Activated CD8-positive, alpha-beta memory T cell treated with anti-CD3 and anti-CD28 coated beads, Interleukin-2, amount 50 U/mL, for 48 hours (primary cell): ENCODE measurements at places on chromosomes 12 and 14.

GRCh38 chr12:93794738-93795137 lies 117.6 kb downstream of the CRADD start:
- DNase-seq, result no peak

DNA sequence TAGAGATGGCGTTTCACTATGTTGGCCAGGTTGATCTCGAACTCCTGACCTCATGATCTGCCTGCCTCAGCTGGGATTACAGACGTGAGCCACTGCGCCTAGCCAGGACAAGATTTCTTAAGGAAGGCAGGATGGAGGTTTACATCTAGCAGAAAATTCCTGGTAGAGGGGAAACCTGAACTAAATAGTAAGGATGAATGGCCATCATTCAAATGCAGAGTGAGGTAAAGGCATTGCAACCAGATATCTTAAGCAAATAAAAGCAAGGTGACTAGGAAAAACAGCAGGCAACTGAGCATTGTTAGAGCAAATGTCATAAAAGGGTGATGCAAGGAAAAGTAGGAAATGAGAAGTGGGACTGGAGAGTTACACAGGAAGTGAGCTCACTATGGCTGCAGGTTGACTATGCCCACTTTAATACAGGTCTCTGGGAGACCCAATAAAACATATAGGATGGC lies 133.0 kb downstream of the SOX5 start:
- no peak for DNase-seq

DNA sequence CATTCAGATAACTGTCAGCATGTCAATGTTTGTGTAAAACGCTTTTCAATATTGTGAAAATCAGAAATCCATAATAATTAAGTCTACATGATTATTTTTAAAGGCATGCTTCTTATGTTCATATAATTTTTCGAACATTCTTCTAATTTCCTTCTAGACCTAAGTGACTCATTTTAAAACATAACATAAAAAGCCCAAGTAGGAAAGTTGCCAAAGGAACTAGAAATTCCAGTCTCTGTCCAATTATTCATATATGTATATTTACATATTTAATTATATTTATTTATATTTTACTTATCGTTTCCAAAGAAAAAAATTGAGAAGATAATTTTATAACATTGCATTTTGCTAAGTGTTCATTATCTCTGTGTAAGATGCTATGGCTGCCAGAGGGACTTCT lies 110.4 kb downstream of the TMTC1 start:
- no peak for DNase-seq

DNA sequence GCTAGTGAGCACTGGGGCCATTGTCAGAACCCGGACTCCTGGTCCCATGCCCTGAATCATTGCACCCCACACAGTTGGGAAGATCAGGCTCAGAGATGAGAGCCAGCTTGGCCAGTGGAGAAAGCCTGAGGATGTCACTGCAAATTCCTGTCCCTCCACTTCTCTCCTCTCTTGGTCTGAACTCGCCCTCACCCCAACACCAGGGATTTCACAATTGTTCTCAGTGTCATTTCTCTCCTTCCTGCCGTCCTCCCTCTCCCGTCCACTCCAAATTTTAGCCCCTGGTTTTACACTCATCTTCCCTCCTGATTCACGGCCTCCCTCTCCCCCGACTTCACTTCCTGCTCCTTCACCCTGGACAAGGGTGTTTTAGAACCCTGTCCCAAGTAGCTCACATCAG lies 11.1 kb downstream of the KRT75 start:
- no peak for DNase-seq

- DNase-seq, result no peak
Measured at GRCh38 chr12:28161697-28162096, 28.6 kb upstream of the CCDC91 start.

DNA sequence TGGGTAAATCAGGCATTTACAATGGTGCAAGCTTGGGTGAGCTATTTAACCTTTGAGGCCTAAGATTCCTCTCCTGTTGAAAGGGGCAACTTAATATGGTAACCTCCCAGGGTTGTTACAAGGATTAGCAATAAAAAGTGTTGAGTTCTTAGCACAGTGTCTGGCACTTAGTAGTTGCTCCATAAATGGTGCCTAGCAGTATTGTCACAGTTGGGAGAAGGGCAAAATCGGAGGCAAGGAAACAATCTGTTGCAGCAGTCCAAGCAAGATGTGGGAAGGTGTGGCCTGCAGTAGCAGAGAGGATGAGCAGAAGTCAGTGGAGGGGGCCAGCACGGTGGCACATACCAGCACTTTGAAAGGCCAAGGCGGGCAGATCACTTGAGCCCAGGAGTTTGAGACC lies 7.3 kb upstream of the SP7 start:
- DNase-seq, result no peak

DNA sequence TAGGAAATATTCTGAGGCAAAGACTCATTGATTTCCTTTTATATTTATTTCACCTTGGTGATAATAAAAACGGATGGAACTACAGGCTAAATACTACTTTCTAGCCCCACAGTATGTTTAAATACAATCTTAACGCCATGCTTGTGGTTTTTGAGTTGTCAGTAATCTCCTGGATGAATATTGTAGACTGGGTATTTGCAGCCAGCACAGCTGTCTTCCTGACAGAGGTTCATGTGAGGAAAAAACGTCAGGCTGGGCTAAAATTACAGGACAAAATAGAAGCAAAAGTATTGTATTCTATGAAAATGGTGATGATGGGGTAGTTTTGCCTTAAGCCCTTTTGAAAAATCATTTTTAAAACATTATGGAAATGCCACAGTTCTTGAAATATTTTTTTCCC lies 140.9 kb downstream of the CCDC91 start:
- no peak for DNase-seq

GRCh38 chr12:93908846-93909567 lies 231.8 kb downstream of the CRADD start:
- no peak for DNase-seq

DNA sequence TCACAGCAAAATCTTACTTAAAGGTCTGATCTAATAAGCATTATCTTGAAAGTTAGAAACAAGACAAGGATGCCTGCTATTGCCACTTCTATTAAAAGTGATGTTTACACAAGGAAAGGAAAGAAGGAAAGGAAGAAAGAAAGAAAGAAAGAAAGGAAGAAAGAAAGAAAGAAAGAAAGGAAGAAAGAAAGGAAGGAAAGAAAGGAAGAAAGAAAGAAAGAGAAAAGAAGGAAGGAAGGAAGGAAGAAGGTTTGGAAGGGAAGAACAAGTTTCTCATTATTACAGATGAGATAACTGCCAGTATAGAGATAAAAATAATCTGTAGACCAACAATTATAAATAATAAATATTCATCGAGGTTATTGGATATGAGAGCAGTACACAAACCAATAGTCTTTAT lies 35.8 kb upstream of the KCNA1 start:
- DNase-seq, result no peak

GRCh38 chr12:62267480-62267879 lies 7.3 kb downstream of the USP15 start:
- DNase-seq, result no peak

GRCh38 chr12:56334490-56334793 lies 642 bp upstream of the PAN2 start:
- no peak for DNase-seq

DNA sequence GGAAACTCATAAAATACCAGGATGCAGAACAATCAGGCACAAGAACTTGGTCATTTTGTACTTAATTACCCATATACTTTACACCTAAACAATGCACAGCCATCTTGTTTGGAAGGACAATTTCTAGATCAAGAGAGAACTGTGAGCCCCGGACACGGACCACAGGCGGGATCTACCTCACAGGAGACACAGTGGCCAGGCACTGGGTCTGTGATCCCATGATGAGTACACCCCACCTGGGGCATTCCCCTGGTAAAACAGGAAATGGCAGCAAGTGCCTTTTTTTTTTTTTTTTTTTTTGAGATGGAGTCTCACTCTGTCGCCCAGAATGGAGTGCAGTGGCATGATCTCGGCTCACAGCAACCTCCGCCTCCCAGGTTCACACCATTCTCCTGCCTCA lies 15.2 kb downstream of the GOLGA3 start:
- DNase-seq, result no peak

- no peak for DNase-seq
Measured at GRCh38 chr14:103692159-103692558, 23.1 kb downstream of the XRCC3 start.

DNA sequence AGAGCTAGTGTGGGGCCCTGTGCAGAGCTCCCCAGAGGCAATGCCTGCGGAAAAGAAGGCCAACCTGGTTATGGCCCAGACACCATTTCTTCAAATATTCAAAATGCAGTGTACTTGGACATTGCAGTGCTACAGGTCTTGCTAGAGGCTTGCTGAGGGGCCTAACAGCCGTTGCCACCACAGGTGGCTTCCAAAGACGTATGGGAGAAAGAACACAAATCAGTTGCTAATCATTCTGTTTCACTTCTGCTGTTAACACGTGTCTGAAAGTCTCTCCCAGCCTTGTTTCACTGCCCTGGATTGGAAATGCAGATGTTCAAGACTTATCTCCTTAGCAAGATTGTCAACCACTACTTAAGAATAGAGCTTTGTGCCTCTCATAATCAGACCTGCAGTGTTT lies 925.9 kb downstream of the GALC start:
- DNase-seq, result no peak

DNA sequence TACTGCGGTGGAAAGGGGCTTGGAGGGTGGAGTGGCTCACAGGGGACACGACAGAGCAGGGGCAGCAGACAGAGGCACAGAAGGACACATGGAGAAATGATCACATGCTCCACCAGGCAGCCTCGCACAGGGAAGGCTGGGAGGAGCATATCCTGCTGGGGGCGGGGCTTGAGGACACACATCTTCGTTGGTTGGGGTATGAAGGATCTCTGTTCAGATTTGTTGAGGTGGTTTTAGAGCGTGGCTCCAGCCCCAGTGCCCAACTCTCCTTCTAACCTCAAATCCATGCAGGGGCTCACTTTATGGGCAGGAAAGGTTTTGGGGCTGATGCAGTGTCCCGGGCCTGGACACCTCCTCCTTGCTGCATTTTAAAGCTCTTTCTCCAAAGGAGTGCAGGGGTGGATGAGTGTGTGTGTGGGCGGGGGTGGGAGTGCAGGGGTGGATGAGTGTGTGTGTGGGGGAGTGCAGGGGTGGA lies 733 bp upstream of the P3H3 start:
- peak; percentile 72 for DNase-seq

GRCh38 chr14:27134200-27134599 lies 536.4 kb upstream of the NOVA1 start:
- no peak for DNase-seq

DNA sequence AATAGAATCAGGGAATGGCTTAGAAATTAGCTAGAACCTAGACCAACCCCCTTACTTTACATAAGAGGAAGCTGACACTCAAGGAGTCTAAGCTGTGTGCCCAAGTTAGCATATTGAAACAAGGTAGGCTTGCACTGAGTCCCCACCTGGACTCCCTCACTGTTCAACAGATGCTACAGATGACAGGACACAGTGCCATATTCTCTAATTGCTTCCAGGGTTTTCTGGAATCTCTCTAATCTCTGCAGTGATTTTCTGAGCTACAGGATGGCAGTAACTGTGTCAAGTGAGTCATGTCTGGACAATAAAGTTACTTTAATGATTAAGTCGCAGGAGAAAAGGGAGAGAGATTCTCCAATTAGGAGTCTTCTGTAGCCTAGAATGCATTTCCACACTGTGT lies 35.8 kb downstream of the AKAP6 start:
- DNase-seq, result no peak

DNA sequence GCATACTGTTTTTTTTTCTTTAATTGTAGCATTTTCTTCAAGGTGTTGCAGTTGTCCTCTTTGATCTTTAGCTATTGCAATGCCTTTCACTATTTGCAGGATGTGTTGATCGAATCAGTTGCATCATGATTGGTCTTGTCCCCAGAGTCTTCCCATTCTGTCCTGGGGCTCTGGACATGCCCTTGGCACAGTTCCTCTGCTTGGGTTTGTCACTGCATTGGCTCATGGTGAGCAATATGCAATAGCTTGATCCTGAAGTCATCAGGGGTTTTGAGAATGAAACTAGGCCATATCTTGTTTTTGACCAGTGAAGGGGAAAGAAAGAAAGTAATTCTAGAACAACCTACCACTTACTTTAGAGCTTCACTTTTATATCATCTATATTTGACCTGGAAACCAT lies 281.5 kb downstream of the TMEM117 start:
- no peak for DNase-seq

GRCh38 chr14:29278301-29279263 lies 512.0 kb downstream of the FOXG1 start:
- no peak for DNase-seq

DNA sequence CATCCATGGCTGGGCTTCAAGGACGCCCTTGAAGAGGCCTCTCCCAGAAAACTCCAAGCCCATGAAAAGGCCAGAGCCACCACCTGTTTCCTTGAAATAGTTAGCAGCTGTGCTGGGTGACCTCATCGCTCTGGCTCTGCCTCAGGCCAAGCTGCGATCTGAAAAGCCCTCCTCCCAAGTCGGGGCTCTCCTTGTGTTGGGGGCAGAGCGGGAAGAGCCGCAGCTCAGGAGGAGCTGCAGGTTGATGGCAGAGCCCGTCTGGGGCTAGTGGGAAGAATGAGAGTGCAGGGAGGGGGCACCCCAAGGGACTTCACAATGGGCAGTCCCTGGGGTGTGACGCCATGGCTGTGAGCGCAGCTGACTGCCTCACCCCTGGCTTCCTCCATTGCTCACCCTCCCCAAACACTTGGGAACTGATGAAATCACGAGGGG lies 50.0 kb upstream of the STON2 start:
- no peak for DNase-seq

DNA sequence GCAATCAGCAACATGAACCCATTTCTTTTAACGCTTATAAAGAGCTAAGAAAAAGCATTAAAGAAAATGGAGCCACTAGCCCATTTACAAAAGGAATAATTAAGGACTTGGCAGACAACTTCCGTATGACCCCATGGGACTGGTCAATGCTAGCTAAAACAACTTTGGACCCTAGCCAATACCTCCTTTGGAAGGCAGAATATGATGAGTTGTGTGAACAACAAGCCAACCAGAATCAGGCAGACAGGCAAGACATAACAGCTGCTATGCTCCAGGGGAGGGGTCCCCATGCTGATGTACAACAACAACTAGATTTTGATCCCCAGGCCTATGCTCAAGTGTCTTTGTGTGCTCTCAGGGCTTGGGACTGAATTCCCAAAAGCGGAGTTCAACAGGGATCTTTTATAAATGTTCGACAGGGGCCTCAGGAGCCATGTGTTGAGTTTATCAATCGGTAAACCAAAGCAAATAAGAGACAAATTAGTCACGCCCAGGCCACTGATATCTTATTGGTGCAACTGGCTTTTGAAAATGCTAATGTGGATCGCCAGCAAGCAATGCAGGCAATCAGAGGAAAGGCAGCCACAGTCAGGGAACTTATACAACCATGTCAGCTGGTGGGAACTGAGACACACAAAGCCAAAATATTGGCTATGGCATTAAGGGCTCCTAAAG lies 254.4 kb upstream of the DIO2 start:
- DNase-seq, result no peak

DNA sequence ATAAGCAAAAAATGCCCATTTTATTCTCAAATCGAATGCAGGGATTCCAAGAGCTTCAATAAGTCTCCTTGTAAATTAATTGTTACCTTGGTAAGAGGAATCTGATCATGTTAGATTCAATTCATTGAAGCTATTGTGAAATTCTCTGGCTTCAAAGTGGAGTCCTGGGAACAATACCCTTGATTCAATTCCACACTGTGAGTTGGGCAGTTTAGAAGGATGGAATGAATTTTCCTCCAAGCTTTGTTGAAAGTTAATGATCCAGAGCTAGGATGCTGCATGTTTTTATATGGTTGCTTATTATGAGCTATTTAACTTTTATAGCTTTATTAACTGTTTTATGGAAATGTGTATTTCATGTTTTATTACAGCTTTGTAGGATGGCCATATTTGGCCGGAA lies 89.9 kb upstream of the IGF1 start:
- DNase-seq, result no peak

- no peak for DNase-seq
Measured at GRCh38 chr12:115811045-115811444, 466.4 kb downstream of the MED13L start.

- peak; percentile 46 for DNase-seq
Measured at GRCh38 chr12:131061041-131061806, 107.5 kb downstream of the ADGRD1 start.
